ENCODE measurements at places on chromosomes 5 and 9.

DNA sequence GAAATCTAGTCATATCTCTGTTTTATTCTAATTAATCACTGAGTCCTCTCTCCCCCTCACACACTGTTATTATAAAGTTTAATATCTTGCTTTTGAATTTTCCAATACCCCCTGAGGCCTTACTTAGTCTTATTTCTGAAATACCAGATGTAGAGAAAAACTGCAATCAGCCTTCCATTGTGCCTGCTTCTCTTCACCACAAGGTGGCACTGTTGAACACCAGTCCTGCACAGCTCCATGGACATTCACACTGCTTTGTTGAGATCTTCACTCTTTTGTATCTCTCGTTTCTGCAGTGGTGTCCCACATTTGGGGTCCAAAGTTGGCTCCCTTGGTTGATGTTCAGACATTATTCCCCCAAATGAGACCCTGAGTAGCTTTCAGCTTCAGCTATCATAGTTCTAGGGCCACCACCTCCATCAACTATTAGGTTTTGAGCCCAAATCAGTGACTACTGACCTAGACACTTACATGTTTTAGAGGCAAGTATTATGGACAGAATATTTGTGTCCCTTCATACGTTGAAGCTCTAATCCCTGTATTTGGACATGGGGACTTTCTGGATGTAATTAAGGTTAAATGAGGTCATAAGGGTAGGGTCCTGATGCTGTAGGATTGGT is 24.3 kb downstream of the BOD1 start:
- DNase-seq, result peak; percentile 43

DNA sequence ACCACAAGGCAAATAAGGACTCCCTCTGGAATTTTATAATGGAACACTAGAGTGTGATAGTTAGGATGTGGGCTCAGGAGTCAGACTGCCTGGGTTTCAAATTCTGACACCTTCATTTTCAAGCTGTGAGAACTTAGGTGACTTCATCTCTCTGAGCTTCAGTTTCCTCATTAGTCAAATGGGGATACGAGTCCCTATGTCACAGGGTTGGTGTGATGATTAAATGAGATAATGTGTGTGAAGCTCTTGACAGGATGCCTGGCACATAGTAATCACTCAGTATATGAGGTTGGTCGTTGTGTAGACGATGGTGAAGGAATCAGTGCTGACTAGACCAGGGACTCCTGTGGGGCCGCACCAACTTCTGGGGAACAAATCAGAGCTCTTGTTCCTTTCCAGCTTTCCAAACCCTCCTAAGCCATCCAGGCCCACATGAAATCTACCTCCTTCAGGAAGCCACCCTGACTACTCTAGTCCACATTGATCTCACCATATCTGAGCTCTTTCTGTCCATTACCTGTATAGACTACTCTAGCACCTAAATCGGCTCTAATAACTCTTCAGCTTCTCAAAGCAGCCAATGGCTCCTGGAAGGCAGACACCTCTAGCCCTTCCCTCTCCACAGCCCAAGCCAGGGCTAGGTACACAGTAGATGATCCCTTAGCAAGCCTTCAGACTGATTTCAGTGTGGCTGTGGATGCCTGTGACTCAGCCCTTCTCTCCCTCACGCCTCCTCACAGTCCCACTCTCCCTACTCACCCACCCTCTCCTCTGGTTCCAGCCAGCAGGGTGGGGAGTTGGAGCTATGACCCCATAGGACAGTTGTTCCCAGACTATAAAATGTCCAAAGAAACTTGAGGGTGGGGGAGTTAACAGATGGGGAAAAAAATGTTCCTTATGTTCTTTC is 2.5 kb upstream of the TCF7 start:
- DNase-seq, result no peak

GRCh38 chr9:120387257-120388002 is 192.5 kb downstream of the CDK5RAP2 start:
- no peak for DNase-seq

- DNase-seq, result no peak
These were observed 439.6 kb downstream of the CSNK1G3 start for GRCh38 chr5:123951582-123951977.

GRCh38 chr9:79570448-79571308 is 1.1 kb upstream of the TLE4 start:
- peak; percentile 15 for DNase-seq

DNA sequence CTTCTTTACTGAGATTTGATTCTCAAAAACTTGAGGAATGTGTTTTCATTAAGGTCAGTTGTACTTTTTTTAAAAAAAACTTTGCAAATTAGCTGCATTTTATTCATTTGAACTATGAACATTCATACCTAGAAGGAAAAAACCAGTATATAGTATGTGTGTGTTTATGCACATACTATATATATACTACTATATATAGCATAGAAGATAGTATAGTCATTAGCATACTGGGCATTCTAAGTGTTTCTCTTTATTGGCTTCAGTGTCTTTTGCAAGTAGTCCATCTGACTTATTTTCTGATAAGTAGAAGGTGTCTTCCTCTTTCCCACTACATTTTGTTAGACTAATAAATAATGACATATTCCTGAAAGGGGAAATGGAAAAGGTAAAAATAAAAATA is 33.0 kb downstream of the ELOVL7 start:
- no peak for DNase-seq

All from MM.1S (cell line).